Substantia nigra (tissue), 51 donors: ENCODE measurements at places on chromosomes 13 and 19.

- DNase-seq = no peak
Observed at GRCh38 chr13:75839406-75839805, 203.3 kb downstream of the LMO7 start.

DNA sequence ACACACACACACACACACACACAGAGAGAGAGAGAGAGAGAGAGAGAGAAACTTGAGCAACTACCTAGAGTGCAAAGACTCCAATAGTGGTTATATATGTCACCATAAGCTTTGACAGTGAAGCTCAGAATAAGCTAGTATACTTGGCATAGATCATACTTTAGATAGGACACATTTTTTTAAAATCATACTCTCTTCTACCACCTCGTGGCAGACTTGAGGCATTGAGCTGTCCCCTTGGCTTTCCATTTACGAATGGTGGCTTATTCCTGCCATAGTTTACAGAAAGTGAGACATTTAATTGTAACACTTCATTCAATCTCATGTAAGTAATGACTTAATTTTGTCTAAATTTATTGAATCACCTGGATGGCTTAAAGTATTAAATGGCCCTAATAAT lies 108.2 kb downstream of the EDNRB start:
- DNase-seq = no peak

GRCh38 chr13:33310245-33311038 lies 24.9 kb upstream of the STARD13 start:
- DNase-seq = no peak

DNA sequence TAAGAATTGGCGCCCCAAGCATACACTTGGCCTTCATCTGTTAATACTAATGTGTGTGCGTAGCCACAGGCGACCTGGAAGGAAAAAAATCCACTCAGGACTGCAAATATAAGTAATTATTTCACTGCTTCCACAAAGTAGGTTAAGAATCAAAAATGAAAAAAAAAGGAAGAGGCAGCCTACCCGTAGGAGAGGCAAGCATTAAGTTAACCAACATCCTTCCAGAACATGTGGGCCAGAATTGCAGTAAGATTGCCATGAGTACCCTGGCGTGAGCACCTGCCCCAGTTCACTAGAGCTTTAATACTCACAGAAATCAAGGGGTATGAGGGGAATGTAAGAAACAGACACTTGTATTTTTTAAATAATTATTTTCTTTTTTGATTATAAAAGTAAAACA lies 22.2 kb downstream of the RCBTB2 start:
- no peak for DNase-seq

DNA sequence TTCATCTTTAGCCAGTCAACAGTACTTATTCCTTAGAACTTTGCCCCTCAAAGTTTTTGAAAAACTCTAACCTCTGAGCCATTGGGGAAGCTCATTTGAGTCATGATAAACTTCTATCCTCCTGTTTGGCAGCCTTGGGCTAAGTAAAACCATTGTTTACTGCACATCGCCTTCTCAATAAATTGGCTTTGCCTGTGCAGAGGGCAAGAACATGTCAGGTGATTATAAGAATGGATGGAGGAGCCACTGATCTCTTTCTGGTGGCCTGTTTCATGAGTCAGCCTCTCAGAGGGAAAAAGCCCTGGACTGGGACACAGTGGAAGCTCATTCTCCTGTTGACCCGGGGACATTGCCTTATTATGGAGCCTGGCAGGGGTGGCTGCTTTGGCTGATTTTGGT lies 19.4 kb upstream of the PSG4 start:
- DNase-seq = no peak

GRCh38 chr13:51015973-51016372 lies 95.1 kb downstream of the C13orf42 start:
- DNase-seq = no peak

DNA sequence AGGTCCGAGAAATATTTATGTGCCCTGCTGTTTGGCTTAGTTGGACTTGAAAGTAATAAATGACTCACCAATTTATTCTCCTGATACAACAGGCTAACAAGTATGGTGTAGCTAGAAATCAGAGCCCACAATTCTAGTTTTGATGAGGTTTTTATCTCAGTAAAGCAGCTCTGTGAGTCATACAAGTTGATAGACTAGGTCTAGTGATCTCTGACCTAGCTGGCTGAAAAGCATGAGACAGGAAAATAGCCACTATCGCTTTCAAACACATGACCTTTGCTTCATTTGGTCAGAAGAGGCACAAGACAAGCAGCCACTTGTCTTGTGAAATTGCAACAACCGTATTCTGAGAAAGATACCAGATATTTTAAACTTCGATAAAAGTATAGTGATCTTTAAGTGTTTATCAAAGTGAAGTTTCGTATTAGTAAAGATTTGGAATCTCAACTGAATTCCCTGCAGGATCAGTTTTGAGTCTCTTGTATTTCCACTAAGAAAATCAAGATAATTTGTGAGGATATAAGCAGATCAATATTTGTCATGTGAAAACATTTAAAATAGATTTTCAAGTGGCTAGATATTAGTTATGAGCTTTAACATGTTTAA lies 126.7 kb downstream of the MAB21L1 start:
- no peak for DNase-seq

GRCh38 chr19:16032509-16033135 lies 43.7 kb upstream of the TPM4 start:
- no peak for DNase-seq

DNA sequence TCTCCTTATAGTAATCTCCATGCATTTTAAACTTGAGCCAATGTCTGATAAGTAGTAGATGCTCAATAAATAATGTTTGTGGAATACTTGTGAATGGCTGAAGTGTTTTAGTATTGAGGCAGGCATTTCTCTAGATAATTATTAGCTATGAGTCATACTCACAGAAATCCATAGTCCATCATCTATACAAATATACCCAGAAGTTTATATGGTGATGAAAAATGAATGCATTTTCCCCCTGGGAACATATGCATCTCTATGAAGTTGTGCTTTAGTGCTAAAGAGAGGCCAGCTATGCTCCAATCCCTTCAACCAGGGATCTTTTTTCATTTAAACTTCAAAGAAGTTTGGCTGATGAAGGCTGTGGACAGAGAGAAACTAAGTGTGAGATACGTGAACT lies 17.2 kb downstream of the MBNL2 start:
- DNase-seq = no peak

- no peak for DNase-seq
Observed at GRCh38 chr19:3266792-3267514, 42.5 kb downstream of the CELF5 start.

DNA sequence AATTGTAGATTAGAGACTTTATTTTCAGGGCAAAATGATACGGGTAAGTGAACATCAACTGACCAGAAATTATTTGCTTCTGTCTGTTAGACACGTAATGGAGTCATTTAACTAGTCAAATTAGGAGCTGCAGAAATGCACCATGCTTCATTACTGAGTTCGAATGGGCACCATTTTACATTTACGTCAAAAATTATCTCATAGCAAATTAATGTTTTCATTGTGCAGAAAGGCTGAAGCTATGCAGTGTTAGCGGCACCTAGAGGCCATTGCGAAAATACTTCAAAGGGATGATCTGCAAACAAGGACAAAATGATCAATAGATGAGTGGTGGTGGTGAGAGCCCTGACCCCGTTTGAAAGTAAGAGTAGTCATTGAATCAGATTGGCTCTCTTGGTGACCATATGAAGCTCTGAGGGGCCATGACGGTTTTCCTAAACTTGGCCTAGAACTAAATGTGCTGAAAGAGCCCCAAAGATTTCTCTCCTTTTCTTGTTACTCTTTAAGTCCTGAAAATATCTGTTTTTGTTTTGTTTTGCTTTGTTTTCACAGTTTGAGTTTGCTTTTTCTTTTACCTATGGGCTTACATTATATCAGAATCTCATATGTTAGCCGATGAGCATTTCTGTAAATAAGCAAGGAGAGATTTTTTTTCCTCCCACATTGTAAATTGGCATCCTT lies 277.9 kb downstream of the ZNF536 start:
- DNase-seq = no peak

GRCh38 chr19:34664168-34664567 lies 12.8 kb downstream of the SCGB2B2 start:
- no peak for DNase-seq

DNA sequence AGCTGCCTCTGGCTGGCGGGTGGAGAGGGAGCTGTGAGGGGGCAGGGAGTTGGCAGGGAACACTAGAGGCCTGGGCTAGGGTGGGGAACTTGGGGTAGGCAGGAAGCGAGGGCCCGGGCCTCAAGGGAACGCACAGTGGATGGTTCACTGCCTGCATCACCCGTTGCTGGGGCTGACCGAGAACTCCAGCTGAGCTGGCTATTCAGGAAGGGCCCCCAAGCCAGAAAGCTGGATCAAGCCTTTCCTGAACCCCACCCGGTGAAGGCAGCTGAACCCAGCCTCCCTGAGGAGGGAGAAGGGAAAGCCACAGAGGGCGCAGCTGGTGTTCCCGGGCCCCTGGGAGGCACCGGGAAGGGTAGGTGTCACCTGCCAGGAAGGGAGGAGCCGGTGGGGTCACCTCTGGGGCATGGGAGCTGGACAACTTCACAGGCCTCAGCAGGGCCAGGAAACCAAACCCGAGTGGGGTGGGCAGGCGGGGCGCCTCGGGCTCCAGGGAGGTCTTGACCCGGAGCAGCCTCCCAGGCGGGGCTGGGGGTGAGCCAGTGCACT lies 13.9 kb downstream of the PALM start:
- no peak for DNase-seq

GRCh38 chr13:67341406-67341805 lies 111.3 kb upstream of the PCDH9 start:
- DNase-seq = no peak

- no peak for DNase-seq
Observed at GRCh38 chr19:31073485-31074198, 275.6 kb downstream of the TSHZ3 start.

DNA sequence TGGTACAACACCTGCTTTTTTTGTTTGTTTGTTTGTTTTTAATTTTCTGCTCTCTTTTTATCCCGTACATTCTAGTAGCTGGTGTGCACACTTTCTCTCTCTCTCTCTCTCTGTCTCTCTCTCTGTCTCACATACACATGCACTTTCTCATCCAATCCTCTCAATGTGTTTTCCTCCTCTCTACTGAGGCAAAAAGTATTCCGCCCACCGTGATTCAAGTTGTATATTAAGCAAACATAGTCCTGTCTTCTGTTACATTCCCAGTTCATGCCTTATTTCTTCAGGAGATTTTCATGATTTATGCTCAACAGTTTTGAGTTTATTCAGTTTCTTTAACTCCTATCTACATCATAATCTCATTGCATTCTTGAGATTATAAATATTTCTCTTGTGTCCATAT lies 38.2 kb upstream of the SCEL start:
- DNase-seq = no peak

DNA sequence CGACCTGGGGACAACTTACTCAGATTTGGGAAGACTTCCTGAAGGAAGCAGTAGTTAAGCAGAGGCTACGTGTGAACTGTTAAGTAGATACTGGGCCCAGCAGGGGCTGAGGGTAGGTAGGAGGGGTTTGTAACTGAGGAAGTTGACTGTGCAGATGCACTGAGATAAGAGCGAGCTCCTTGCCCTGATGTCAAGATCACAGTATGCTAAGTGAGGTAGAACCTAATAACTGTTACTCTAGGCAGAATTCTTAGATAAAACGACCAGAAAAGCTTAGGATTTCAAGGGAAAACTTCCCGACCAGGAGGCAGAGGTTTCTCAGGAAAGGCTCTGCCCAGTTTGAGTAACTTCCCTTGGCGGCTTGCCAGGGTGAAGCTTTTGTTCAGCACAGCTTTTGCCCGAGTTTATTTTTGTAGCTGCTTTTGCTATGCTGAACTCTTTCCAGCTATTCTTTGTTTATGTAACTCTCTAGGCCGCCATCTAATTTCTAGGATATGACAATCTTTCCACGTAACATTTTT lies 632.1 kb downstream of the DIAPH3 start:
- DNase-seq = peak; percentile 13

DNA sequence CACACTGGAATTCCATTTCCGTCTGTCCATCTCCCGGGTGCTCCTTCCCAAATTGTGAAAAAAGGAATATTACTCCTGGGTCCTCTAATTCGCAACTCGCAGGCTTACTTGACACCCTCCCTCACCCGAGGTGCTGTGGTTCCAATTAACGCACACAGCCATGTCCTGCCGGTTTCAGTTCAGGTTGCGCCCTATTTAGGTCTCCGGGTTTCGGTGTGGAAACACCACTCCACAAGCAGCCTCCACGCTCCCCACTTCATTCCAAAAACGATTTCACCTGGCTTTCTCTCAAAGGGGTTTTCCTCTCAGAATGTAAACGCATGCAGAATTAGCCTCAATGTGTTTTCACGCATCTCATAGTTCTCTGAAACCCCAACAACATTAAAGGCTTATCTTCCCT lies 37.9 kb downstream of the NAXD start:
- no peak for DNase-seq

DNA sequence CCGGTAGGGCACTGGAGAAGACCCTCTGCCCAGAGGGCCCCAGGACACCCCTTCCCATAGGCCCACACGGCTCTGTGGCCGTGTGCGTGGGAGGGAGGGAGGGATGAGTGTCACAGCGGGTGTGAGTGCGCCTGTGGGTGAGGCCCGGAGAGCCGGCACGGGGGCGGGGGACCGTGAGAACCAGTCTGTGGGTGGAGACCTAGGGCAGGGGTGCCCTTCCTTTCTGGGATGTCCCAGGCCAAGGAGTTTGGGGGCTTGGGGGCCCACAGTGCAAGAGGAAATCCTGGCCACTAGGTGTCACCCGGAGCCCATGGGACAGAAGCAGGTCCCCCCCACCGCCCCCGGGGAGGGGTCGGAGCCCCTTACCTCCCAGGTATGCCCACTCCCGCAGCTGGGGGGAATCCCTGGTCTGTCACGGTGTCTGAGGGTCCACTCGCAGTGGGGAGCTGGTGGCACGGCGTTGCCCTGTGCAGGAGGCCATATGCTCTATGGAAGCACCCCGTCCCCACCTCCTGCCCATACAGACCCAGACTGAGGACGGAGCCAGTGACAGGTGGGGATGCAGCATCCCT lies 16.0 kb upstream of the SLC7A10 start:
- DNase-seq = peak; percentile 17

DNA sequence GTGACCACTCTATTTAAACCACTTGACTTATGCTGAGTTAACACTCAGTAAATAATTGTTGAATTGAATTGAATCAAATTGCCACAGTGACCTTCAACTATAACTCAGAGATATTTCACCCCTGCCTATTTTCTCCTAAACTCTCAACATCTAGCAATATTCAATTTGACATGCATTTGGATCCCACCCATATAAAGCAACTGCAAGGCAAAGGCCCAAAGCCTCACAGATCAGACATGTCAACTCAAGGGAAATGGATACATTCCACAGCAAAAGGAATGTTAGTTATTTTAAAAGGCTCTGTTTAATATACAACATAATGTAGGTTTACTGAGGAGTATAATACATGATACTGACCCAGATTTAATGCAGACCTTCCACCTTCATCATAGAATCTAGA lies 107.4 kb downstream of the KCTD12 start:
- DNase-seq = no peak

GRCh38 chr13:49259586-49259985 lies 11.9 kb downstream of the CDADC1 start:
- DNase-seq = no peak

DNA sequence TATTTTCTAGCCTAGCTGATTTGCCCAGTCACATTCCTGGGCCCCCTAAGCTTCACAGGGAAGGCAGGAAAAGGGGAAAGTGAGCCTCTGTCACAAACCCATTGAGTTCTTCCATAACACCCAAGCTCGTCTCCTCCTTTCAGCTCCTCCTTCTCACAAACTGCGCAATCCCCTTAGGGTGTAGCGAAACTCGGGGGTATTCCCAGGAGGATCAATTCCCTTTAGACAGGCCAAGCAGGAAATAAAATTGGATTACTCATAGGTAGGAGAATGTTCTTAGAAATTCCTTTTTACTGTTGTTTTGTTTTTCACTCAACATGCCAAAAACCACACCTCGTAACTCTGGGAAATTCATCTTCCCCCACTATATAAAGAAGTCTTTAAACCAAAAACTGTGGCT lies 139.3 kb downstream of the IRS2 start:
- DNase-seq = no peak

GRCh38 chr19:16943942-16944625 lies 55.3 kb downstream of the F2RL3 start:
- no peak for DNase-seq
